ENCODE measurements at places on chromosomes 3 and 15.

DNA sequence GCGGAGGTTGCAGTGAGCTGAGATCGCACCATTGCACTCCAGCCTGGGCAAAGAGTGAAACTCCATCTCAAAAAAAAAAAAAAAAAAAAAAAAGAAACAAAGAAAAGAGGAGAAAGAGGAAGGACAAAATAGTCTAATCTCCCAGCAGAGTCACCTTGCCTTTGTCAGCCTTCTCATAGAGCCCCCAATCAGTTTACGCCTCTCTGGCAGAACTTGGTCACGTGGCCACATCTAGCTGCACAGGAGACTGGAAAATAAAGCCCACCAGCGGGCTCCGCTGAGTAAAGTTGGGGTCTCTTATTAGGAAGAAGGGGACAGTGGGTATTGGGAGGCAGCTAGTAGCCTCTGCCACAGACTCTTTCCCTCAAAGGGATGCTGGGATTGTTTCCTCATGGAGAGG lies 41.9 kb downstream of the USP13 start:
- no peak for DNase-seq

DNA sequence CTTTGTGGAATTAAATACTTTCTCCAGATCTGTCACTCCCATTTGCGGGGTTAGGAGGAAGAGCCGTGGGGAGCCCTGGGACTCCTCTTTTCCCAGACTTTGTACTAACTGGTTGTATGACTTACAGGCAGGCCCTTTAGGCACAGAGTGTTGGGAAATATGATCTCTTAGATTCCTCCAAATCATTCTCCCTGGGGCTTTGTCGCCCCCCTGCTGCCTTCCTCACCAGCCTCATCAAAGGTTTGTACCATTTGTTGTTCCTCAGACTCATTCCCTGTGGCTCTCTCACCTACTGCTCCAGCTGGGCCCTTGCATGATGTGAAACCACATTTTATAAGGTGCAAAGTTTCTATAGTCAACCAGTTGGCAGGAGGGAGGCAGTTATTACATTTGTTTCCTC lies 56.4 kb downstream of the CRYGS start:
- DNase-seq = no peak

- no peak for DNase-seq
These were observed 32.2 kb upstream of the FMN1 start for GRCh38 chr15:33226559-33227181.

DNA sequence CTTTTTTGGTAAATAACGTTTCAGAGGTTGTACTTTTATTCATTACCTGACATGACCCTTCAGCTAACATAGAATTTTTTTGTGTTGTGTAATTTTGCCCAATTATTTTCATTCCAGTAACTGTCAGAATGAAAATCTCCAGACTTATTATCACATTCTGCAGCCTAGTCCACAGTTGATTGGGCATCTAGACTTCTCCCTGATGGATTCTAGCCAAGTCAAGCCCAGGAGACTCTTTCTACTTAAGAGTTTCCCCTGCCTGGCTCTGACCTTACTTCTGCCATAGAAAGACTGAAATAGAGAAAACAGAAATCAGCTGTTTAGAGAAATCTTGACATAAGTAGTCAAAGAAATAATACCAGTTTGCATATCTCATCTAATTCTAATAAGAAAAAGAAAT lies 82.9 kb upstream of the CDAN1 start:
- no peak for DNase-seq

GRCh38 chr15:68034719-68035293 lies 19.3 kb upstream of the PIAS1 start:
- no peak for DNase-seq

DNA sequence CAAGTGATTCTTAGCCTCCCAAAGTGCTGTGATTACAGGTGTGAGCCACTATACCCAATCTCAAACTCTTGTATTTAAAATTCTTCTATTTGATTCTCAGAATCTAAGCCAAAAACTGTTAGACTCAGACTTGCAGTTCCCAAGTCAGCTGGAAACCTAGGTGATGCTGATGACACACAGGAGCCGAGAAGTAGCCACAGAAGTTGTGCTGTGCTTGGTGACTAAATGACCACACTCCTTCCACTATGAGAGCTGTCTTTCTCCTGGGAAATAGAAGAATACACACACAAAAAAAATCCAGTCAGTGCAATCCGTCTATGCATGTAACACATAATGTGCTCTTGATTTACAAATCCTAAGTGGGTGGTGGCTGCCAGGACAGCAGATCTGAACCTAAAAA lies 33.9 kb downstream of the ILDR1 start:
- DNase-seq = no peak

DNA sequence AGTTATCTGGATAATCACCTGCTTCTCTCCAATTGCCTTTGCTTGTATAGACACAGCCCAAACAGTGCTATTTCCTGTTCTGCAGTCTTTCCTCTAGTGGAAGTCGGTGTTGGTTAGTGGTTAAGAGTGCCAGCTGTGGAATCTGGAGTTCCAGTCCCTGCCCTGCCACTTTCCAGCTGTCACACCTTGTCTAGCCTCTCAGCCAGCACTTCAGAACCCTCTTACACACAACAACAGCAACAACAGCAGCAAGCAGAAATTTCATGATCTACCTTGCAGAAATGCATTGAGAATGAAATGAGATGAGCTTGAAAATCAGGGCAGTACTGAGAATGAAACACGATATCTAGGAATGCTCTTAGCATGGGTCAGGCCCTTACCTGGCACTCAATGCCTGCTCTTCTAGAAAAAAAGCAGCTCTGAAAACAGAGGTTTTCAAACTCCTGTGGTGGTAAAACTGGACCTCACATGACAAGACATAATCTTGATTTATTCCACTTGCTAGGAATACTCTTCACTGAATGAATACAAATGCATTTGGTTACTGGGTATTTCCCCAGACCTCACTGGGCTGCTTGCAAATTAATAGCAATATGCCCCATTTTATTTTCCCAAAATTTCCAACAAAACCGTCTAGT lies 3.3 kb upstream of the WNT5A start:
- no peak for DNase-seq

DNA sequence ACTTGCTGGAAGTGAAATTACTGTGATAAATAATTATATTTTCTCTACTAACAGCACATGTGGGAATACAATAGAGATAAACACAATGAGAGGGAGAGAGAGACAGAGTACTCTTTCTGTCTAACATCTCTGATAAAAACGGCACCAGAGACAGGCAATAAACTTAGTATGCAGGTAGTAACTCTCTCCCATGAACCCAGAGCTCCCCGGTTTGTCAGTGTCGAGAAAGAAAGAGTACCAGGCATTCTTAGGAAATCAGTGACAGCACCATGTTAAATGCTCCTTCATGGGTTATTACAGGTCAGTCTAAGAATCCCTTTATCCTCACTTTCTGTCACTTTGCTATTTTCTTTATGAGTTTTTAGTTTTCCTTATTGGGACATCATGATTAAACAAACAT lies 110.7 kb upstream of the EPHA3 start:
- DNase-seq = no peak

GRCh38 chr3:128867200-128868125 lies 12.0 kb upstream of the ACAD9 start:
- DNase-seq = peak; percentile 32

GRCh38 chr3:44584646-44585501 lies at the start of gene ZNF660:
TSS of gene ZNF660 (plus strand) at chr3:44584964. CDS start at chr3:44594194, 9,230 bp downstream.
- peak; percentile 72 for DNase-seq

GRCh38 chr3:4818986-4819693 lies 160.1 kb upstream of the BHLHE40 start:
- no peak for DNase-seq

- no peak for DNase-seq
These were observed 1.9 kb downstream of the PLOD2 start for GRCh38 chr3:146159037-146159436.

DNA sequence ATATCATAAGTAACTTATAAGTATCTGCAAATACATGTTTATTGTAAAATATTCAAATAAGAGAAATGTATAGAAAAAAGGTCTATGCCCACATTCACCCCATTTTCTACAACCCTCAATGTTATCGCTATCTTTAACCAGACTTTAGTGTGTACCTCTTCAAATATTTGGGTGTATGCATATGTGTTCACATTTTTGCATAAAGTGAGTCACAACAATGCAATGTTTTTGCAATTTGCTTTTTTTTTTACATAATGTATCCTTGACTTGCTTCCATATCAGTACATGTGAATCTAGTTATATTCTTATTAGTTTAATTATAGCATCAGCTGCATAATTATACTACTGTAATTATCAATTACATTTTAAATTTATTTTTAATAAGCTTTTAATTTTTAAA lies 117.3 kb upstream of the LYSMD4 start:
- no peak for DNase-seq

DNA sequence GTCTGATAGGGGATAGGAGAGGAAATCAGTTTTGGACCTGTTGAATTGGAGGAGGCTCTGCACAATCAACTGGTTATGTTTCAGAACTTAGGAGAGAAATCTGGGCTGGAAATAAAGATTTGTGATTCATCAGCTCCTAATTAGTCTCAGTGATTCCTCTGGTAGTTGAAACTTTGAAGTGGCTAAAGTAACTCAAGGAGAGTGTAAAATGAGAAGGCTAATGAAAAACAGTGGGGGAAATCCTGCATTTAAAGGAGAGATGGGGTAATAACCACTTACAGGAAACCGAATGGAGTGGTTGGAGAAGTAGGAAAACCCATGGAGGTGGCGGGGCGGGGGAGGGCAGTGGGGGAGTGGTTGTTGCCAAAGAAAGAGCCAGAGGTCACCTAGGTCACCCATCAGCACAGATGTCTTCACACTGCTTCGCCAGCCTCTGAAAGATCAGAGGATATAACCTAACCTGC lies 32.6 kb downstream of the MAP2K5 start:
- DNase-seq = no peak

DNA sequence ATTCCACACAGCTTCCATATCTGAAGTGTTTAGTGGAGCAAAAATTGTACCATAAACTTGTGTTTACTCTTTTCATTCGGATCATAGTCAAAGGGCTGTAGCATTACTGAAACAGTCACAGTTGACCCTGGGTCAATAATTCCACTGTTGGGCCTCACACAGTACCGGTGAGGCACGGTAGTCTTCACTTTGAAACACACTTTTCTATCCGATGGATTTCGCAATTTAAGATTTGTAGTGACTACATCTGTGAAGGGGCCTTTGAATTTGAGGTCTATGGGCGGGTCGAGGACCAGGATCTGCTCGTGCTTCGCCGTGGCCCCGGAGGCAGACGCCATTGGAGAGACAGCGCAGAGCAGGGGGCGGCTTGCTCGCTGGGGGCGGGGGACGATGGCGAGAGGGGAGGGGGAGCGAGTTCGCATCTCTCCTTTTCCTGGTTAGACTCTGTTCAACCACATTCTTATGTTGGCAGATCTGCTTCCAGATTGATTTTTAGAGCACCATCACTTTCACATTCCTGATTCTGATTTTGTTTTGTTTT lies 19.8 kb downstream of the RLBP1 start:
- DNase-seq = no peak

- DNase-seq = no peak
These were observed 59.9 kb downstream of the HOMER2 start for GRCh38 chr15:82892573-82892972.

DNA sequence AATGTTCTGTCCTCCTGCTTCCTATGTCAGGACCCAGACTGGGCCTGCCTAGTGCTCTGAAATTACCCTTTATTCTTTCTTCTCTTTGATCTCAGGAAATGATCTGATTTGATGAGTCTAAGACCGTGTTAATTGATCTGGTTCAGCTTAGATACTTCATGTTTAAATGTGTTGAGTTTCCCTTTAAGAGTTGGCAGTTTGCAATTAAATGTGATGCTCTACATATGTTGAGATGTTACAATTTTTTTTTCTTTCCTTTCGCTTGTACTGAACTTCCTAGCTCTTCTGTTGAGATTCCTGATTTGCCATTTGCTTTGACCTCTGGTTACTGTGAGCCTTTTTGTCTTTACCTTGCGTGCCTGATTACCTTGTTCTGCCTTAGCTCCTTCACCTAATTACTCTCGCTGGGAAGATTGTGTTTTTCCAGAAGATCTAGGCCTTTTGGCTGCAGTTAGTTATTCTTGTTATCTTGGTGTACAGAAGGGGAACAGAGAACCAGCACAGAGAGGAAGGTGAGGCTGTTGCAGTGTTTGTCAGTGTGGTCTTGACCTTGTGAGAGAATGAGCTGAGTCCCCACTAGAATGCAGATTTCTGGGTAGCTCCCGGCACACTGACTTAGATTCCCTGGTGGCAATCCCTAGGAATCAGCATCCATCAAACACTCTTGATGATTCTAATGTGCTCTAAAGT lies 203.6 kb downstream of the EDEM1 start:
- no peak for DNase-seq

GRCh38 chr3:170558427-170558826 lies 27.4 kb downstream of the SLC7A14 start:
- no peak for DNase-seq

- no peak for DNase-seq
These were observed 24.9 kb upstream of the GLCE start for GRCh38 chr15:69135499-69135898.

DNA sequence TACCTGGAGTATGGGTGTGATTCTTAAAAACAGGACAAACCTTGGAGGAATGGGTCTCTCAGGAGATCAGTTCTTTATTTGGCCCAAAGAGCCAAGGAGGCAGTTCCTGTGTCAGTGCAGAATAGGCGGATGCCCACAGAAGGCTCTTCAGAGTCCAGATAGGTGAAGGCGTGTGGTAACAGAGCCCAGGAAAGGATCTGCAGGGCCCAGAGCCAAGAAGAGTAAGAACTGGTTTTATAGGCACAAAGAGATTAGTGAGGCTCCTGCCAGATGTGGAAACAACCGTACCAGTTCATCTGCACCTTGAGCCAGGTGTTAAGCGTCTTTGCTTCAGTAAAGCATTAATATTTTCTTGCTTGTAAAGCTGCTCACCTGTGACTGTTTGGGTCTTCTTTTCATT lies 140.1 kb upstream of the BFSP2 start:
- DNase-seq = no peak

DNA sequence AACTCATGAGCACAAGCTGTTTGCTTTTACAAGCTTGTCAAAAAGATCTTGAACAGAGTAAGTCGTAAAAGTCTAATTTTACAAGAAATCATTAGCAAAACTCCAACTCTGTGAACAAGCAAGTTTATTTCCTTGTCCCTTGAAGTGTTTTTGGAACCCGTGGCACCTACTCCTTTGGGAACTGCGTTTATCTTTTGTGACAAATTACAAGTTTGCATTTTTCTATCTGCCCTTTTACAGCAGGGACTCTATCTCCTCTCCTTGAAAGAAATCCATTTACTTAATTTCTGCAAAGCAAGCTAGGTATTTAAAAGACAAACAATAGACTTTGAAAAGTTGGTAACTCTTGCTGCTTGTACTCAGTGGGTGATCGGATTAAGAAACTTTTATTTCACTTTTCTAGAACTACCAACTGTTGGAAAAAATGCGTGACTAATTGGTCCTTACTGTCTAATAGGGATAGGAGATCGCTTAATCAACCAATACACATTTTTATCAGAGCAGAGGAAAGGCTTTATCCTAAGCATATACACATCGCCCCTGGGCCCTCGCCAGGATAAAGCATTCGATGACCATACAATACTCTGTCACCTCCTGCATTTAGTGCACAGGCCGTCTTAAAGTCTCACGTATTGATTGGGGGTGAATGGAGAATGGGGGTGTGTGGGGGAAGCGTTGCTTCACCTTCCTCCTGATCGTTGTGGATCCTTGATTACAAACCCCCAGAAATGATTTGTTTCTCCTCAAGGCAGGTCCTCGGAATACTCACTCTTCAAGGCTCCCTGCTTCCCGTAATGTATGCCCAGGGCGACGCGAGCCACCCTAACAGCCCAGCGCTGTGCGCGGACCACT lies 1.7 kb downstream of the PRTG start:
- DNase-seq = no peak

Measured in neural crest cell (in vitro differentiated cells).